ENCODE measurements at places on chromosomes 6 and 20.

- DNase-seq: peak; percentile 83
These were observed at the start of gene FERMT1 for GRCh38 chr20:6122873-6123648. TSS of gene FERMT1 (minus strand) at chr20:6123030. CDS start at chr20:6119554, 3,476 bp downstream.

DNA sequence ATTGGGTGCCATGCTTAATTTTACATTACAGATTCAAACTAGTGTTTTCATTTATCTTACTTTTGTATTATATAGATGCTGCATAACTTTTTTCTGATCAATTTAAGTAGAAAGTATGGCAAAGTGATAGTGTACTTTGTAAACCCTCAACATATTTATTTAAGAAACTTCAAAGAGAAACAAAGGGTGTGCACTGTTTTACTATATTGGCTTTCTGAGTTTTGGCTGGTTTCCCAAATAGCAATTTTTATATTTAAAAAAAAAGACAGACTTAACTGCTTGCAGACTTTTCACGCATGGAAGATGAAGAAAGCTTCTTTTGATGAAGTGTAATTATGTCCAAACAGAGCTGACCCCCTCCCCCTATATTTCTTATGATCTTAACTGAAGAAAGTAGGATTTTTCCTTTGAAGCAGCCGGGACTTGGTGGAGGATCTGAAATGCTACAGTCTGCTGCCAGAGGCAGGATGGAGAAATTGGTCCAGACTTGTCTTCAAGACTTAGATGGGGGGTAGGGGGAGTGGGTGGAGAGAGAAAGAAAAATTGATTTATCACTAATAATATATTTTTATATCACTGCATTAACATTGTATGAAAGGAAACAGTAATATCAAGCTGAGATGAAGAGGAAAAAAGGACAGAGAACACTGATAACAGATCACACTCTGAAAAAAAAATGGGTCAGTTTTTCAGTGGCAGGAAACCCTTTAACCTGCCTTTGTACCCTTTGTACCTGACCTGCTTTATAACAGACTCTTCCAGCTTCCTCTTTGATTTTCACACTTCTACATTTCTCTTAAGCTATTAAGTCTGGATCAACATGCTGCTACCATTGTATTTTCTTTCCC, 56.0 kb upstream of the SUPT3H start:
- no peak for DNase-seq

DNA sequence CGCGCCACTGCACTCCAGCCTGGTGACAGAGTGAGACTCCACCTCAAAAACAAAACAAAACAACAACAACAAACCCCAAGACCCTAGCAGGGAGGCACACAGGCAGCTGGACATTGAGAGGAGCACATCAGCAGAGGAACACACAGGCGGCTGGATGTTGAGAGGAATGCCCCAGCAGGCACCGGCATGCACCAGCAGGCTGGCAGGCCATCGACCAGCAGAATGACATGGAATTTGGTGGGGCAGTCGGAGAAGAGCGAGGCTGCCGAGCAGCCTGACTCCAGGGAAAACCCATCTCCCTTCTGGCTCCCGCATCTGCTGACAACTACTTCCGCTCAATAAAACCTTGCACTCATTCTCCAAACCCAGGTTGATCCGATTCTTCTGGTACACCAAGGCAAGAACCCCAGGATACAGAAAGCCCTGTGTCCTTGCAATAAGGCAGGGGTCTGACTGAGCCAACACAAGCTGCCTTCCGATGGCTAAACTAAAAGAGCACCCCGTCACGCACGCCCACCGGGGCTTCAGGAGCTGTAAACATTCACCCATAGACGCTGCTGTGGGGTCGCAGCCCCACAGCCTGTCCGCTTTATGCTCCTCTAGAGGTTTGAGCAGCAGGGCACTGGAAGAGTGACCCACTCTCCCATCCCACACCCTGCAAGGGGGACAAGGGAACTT, 60.2 kb downstream of the SLC22A23 start:
- no peak for DNase-seq

DNA sequence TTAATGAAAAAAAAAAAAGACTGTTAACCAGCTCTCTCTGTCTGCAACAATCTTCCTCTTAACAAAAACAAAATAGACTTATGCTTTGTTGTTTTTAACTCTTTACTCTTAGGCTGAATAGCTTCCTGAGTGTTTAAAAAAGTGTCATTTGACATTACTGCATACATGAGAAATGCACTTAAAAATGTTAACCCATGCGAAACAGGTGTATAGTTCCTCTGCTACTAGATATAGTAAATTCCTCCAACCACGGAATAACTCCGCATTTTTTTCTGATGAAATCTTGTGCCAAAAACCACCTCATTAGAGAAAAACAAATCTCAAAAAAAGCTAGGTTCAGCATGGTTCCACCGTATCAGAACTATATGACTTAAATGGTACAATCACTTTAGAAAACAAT, 426.0 kb downstream of the ADGRB3 start:
- no peak for DNase-seq

GRCh38 chr20:23365390-23366165, 3.6 kb downstream of the GZF1 start:
- no peak for DNase-seq

- DNase-seq: no peak
These were observed 135.4 kb upstream of the RALGAPA2 start for GRCh38 chr20:20847814-20848213.

- DNase-seq: no peak
These were observed 209.9 kb downstream of the ALDH8A1 start for GRCh38 chr6:134740027-134740373.

GRCh38 chr6:11164717-11165646, 53.5 kb upstream of the ERVFRD-1 start:
- DNase-seq: no peak

GRCh38 chr20:3929713-3930060, 40.5 kb downstream of the PANK2 start:
- DNase-seq: no peak

- DNase-seq: no peak
These were observed 478.0 kb downstream of the KIF16B start for GRCh38 chr20:16095226-16095625.

GRCh38 chr6:145349950-145350510, 385.3 kb downstream of the EPM2A start:
- no peak for DNase-seq

DNA sequence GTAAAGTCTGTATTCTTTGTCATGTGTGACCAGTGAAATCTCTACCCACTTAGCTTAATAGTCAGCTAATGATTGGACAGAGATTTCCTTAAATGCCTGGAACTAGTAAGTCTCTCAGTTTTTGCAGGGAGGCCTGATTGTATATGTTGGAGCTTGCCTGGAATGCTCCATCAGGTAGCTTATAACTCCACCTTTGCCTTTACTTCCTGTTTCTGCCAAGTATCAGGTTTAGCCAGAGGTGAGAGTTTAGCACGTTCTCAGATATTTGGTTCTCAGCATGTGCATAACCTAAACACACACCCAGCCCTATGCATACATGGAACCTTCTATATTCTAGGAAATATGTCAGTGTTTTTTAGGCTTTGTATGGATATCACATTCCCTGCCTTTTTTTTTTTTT, 435.3 kb downstream of the CDKAL1 start:
- no peak for DNase-seq

DNA sequence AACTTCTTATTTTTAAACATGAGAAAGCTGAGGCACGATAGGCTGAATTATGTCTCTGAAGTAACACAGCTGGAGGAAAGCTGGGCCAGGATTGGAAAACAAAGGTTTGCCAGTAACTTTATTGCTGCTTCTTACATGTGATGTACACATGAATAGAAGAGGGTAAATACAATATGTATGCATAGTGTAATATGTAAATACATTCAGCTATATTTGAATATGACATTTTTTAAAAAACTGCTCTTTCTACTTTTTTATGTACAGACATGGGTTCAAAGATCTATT, 90.2 kb downstream of the ADTRP start:
- no peak for DNase-seq

DNA sequence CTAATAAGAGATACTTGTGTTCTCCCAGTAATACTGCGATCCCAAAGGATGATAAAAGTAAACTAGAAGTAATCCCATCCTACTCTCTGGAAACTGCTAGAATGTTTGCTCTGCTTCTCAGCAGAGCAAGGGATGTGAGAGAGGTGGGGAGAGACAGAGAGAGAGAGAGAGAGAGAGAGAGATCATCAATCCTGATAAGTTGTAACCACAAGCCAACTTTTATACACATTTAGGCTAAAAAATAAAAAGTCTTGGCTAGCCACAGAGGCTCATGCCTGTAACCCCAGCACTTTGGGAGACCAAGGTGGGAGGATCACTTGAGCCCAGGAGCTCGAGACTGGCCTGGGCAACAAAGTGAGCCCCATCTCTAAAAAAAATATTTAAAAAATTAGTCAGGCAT, 16.0 kb upstream of the TRIM38 start:
- DNase-seq: no peak

- no peak for DNase-seq
These were observed 11.8 kb downstream of the DCBLD1 start for GRCh38 chr6:117494283-117494682.

DNA sequence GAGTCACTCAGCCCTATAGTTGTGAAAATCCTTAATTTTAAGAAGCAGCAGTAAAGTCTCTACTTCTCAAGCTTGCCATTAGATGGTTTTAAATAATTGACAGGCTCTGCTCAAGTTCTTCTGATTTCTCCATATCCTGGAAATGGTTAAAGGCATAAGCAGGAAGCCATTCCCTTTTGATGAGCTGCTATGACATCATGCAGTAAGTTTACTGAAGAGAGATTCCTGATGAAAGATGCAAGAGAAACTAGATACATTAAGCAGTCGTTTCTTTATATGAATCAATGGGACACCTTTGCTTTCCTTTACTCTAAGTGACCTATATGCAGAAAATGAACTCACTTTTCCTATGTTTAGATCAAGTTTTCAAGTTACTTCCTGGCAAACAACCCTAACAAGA, 9.8 kb downstream of the POPDC3 start:
- DNase-seq: no peak

DNA sequence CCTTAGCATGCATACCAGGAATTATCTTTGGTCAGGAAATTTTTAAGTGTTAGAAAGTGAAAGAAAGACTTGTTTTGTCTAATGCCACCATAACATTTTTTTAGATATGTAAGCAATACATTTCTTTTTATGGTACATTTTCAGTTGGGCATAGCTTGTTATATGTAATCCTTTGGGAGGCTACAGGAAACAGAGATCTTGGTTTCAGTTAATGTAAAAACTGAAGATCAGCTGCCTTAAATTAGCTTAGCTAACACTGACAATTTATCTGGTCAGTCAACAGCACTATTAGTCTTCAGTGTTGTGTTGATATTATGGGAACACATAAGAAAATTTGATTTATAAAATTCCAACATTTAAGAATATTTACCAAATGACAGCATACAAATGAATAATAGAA, 78.6 kb upstream of the SMIM8 start:
- no peak for DNase-seq

GRCh38 chr6:141202626-141203025, 930.1 kb upstream of the GJE1 start:
- no peak for DNase-seq

GRCh38 chr6:146795479-146796133, 196.8 kb downstream of the ADGB start:
- DNase-seq: no peak

DNA sequence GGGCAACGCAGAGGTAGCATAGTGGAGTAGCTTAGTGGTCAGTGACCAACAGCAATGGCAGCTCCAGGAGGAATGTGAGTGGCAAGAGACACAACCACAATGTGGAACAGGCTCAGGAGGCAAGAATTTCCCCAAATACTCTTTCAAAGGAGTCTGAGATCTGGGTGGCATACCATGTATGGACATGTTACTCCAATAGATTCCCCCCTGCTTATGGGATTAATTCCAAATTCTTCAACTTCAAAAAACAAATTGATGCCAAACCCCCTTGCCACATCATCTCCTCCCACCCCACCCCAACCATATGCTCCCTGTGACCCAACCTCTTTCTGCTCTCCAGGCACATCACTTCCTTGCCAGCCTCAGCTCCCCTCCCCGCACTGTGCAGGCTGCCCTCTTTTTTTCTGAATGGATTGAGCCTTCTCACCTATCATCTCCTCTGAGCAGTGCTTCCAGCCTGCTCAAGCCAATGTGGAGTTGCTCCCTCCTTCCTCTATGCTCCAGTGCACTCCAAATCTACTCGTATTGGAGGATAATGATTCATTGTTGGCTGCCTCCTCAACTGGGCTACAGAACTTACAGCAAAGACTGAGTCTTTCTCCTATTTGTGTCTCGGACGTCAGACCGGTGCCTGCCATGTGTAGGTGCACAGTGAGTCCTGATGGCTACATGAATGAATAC, 93.0 kb upstream of the CEP85L start:
- no peak for DNase-seq

DNA sequence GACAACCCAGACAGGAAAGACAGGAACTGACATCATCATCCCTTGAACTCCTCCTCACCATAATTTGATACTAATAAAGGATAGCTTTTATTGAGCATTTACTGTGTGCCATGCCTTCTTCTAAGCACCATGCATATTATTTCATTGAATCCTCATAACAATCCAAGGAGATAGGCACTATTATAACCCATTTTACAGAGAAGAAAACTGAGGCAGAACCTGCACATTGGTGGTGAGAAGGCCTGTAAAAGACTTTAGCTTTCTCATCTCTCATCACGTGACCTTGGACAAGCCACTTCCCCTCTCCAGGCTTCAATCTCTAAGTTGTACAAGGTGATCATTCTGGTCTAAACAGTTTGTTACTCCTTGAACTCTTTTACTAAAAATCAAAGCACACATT, 34.5 kb upstream of the PREX1 start:
- DNase-seq: no peak

- no peak for DNase-seq
These were observed 59.8 kb downstream of the CDK19 start for GRCh38 chr6:110755411-110755834.

DNA sequence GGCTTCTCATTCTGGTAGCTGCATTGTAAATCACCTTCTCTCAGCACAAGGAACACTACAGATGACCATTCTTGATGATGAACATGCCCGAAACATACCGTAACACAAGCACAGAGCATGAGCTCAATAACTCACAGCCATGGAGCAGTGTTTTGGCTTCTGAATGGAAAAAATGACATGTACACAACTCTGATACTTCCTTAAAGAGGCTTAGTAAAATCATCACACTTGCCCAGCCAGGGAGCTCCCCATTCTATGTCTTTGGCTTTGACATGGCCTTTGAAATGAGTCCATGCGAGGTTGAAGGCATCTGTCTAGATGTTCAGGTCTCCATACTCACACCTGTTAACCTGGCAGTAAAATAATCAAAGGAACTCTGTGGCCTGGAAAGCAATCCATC, 87.6 kb downstream of the MYB start:
- no peak for DNase-seq

All from HAP-1 (cell line).